ENCODE measurements at places on chromosomes 5 and 9. TPM values are rescaled to one million over a fixed set of nuclear protein-coding genes. Genes with fewer than 3 reads are reported as not detected.

DNA sequence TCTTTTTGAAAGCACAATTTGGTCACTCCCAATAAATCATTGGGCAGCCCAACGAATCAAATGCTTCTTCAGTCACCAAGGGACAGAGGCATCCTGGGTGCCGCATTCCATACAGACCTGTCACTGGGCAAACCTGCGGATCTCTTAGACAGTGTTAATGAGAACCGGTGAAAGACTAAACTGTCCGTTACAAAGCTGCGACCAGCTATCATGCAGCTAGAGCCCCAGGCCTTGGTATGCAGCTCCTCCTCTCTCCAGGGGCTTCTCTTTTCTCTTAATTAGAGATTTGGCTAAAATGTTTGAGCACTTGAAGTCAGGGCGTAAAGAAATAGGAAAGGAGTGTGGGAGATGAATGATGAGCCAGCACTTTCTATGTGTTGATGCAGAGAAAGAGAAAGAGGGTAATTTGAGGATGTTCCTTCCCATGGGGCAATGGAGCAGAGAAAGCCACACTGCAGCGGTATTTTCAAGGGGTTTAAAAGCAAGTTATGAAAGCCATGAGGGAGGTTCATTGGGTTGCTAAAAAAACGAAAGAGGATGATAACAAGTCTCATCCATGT is 175.3 kb downstream of the RFK start:
- no peak for DNase-seq

GRCh38 chr5:157603333-157604190 is 28.0 kb upstream of the ADAM19 start:
- no peak for DNase-seq

DNA sequence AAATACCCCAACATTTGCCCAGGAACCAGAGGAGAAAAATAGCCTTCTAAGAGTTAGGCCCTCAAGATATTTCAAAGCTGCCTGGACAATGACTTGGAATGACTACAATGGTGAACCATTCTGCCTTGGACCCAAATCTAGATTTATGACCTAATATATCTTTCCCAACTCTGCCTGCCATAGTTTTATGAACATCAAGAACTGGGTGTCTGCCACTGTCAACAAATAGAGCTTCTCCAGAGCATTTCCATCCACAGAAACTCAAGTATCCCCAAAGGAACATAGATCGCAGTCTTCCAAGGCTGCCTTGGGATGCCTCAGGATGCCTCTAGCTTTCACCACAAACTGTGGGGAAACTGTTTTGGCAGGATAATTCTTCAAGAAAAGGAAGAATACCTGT is 48.2 kb upstream of the NFIB start:
- peak; percentile 24 for DNase-seq

DNA sequence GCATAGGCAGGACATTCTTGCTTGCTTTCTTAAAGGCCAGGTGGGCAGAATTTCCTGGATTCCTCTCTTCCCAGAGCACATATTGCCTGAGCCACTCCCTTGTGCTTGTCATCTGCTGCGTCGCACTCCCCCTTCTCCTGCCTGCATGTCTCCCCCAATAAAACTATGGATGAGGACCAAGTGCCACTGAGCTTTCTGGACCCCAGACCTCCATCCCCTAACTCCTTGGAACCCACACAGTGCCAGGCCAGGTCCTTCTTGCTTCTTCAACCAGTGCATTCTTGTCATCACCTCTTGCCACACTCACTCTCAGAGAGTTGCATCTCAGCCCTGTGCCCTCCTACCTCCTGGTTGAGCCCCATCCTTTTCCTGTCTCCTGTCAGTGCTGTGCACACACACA is 157.9 kb upstream of the PANK3 start:
- DNase-seq, result no peak

- no peak for DNase-seq
These were observed 234.4 kb downstream of the NTRK2 start for GRCh38 chr9:84903963-84904362.

GRCh38 chr5:35393901-35394300 is 163.6 kb upstream of the PRLR start:
- peak; percentile 39 for DNase-seq

DNA sequence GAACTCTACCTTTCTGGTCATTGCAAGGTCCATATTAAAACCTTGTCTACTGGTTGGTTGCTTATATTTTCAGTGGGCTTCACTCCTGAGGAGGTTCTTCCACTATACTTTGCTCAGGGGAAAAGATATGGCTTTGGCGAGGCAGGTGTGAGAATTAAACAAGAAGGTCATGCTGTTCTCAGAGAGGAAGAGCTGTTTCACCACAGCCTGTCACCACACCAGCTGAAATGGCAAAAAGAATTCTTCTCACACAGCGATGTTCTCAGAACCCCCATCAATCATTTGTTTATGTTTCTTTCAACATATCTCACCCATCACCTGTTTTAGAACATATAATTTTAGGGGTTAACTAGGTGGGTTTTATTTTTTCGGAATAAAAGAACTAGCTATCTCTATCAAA is 38.6 kb downstream of the CAPSL start:
- DNase-seq, result no peak

DNA sequence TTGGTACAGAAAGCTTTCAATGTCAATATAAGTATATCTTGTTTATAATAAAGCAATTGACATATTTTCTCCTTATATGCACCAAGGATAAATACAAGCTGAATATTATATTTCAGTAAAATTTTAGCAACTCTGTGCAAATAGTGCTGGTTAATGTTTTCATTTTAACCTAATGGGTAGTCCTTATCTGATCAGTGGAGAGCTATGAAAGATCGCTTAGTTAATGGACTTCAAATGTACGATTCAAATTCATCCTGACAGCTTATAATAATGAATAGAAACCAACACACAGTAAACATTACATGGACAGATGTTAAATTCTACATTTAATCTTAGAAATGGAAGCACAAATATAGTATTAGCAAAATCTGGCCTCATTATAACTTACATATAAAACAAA is 1495.2 kb upstream of the C9orf72 start:
- DNase-seq, result no peak

DNA sequence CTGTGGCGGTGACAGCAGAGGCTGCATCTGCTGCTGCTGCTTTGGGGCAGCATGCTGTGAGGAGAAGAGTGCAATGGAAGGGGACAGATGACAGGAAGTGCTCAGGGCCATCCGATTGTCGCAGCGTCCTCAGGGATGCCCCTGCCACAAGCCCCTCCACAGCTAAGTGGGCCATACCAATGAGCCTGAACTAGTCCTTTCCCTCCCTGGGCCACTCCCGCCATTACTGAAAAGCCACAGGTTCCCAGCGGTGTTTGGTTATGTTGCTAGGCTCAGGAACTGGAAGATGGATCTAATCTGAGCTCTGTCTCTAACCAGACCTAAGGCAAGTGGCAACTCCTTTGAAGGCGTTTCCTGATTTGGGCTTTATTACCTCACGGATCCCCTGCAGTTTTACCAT is 109.2 kb downstream of the GAPVD1 start:
- no peak for DNase-seq

DNA sequence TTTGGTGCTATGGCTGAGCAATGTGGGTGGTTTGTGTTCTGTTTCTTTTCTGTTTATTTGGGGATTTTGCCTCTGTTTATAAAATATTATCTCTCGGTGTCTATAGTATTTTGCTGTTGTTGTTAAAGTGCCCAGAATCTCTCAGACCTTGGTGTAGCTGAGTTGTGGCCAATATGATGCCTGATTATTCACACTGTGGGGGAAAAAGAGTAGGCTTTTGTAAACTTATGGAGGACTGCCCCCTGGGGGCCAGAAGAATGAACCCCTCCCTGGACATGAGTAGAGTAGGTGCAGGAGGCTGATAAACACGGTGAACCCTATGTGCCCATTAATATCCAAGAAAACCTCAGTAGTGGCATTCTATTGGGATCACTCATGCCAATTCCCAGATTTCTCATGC is 49.0 kb upstream of the DPYSL3 start:
- DNase-seq, result no peak

SLC38A9 gene
- total RNA-seq, result 24.8 TPM

NUTM2F gene
- total RNA-seq, result not detected

- DNase-seq, result peak; percentile 82
These were observed at the start of gene FAM169A for GRCh38 chr5:74865804-74866595. FAM169A (minus strand) TSS chr5:74866387; CDS start chr5:74841676, 24,711 bp downstream.

- DNase-seq, result no peak
These were observed 41.4 kb upstream of the CPLX2 start for GRCh38 chr5:175829813-175830585.

ADRB2 gene
- total RNA-seq, result 5.0 TPM

DNA sequence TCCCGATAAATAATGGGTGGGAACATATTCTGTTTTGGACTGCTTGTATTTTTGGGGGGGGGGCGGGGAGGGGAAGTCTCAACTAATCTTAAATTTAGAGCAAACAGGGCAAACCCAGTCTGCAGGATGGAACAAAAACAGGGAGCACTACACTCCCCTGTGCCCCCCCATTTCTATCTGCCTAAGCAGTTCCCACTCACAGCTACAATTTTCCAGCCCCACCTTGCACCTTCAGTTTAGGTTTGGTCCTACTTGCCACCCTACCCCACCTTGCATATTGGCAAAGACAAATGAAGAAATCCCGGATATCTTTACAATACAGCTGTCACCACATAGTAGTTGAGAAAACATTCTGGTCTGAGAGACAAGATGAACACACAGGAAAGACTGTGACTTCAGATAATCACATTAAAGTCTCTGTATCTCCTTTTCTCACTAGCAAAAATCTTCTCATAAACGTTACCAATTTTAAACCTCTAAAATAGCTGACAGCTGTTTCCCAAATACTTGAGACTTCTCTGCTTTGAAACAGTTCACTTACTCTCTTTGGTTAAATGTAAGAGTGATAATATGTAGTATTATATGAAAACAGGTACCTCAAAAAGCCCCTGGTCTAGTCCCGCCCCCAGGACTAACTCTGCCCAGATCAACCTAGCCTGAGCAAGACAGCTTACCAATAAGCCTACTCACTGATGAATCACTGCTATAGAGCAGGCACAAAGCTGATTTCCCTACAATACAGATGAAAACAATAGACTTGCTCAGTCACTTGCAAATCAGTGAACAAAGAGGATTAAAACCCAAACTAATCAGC is 5.2 kb upstream of the RAPGEF6 start:
- DNase-seq, result no peak

DNA sequence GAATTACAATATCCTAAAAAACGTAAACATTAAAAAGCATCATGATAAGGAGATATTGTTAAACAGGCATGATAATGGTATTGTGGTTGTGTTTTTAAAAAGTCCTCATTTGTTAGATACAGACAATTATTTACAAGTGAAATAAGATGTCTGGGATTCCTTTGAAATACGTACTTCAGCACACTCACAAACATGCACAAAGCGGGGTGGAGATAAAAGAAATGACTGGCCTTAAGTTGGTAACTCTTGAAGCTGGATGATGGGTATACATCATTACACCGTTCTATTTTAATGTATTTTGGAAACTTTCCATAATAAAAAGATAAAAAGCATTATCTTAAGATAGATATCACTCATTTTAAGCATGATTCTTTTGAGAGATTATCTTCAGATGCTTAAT is 1.0 kb downstream of the FAM200C start:
- DNase-seq, result no peak

DNA sequence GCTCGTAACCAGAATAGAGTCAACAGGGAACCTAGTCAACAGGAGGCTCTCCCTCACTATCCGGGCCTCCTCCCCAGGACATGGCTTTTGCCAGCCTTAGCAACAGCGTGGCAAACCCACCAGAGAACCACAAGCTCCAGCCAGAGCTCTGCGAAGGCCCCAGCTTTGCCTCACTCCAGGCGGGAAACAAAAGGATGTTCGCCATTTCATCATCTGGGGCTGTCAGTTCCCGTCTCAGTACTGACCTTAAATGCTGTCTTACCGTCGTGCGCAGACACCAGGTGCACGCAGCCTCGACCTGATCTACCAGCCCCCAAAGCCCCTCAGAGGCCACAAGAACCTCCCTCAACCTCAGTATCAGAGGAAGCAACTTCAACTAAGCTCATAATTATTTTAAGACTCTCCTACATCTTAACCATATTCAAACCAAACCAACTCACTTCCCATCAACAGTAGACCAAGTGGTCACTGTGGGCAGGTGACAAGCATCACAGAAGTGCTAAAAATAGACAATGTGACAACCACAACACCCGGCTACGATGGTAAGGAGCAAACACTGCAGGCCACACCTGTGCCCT is 71.4 kb downstream of the SEMA4D start:
- no peak for DNase-seq

ZNF79 gene
- 9.1 TPM for total RNA-seq

- no peak for DNase-seq
These were observed 48.7 kb downstream of the TIMD4 start for GRCh38 chr5:156914371-156914737.

DNA sequence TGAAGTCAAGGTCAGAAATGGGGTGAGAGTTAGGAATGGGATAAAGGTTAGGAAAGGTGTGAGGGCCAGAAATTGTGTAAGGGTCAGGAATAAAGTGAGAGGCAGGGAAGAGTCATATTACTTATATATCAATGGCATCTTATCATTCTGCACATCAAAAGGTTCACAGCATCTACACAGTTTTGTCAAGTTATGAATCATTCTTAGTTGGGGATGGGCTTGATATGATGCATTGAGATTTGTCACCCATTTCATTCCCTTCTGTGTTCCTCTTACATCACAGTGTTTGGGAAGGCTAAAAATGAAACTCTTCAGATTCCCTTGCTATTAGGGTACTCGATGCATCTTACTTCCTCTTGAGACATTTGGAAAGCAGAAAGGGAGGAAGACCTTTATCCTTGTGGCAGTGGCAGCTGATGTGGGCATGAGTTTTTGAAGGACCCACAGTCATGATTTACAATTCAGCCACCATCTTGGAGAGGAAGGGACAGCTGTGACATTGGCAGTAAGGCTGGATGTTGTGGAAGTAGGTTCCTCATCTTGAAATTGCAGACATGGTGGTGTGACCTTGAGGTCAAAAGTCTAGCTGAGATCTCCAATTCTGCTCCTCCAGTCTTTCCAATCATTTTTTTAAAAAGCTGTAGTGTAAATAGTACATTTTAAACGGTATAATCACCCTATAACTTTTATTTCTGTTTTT is 24.2 kb upstream of the NPR3 start:
- no peak for DNase-seq

FCN2 gene
- 3.6 TPM for total RNA-seq

GRCh38 chr9:113589890-113590289 is 126.4 kb downstream of the RGS3 start:
- no peak for DNase-seq

DNA sequence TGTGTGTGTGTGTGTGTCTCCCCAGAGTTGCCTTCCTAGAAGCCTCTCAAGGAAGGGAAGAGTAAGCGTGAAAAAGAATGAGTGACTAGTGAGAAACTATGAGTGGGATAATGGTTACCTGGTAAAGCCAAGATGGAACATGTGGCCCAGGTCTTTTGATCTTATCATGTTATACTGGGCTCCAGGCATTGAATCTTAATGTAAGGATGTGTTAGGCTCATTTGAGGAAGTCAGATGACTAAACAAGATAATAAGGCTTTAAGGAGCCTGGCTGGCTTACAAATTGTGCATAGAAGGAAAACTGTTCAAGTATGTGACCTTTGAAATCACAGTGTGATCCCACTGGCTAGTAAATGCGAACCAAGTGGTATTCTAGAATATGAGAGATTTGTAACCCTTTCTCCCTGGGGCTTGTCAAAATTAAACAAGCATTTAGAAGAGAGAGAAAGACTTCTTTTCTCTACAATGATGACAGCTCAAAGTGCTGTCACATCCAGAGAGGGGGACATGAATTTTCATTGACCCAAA is 29.9 kb upstream of the HMHB1 start:
- no peak for DNase-seq

Data from kidney (tissue), 22 donors.